ENCODE measurements at places on chromosomes 4 and X.

DNA sequence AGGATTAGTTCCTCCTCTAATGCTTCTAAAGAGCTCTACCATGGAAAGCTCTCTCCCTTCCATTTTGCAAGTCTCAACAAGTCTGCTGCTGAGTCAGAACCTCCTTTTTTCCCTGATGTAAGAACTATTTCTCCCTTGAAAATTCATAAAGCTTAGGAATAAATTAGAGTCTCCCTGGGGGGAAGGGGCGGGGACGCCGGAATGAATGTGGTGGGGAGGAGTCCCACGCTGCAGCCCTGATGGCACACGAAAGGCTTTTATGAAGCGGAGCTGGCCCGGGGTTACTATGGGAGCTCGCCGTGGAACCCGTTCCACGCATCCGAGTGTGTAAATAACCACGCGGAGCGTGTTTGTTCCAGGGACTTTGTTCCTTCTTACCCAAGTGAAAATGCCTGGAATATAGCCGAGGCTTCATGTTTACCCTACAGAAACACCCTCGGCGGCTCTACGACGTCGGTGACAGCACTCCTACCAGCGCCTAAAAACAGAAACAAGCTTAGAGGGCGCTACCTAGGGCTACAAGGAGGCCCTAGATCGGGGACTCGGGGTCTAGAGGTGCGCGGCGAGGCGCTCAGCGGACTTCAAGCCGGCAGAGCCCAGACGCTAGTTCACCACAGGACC lies 923 bp upstream of the CPEB2 start:
- DNase-seq: peak; percentile 40

DNA sequence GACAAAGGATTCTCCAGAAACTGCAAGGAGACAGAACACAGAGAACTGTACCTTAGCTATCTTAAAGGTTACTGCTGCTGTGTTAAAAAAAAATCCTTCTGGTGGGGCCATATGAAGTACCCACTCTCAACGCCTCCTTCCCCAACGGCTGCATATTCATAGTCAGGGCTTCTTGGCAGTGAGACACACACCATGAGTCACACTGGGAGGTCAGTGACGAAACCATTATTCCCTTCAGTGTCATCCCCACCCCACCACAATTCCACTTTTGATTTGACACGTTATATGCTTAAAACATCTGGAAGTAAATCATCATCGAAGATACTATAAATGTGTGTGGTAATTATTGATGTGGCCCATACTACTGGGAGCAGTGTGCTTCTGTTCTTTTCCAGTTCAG lies 271.5 kb downstream of the LDB2 start:
- no peak for DNase-seq

GRCh38 chr4:115851918-115852766 lies 738.7 kb upstream of the NDST4 start:
- no peak for DNase-seq

- DNase-seq: no peak
Observed at GRCh38 chr4:16416601-16417000, 190.3 kb upstream of the TAPT1 start.

DNA sequence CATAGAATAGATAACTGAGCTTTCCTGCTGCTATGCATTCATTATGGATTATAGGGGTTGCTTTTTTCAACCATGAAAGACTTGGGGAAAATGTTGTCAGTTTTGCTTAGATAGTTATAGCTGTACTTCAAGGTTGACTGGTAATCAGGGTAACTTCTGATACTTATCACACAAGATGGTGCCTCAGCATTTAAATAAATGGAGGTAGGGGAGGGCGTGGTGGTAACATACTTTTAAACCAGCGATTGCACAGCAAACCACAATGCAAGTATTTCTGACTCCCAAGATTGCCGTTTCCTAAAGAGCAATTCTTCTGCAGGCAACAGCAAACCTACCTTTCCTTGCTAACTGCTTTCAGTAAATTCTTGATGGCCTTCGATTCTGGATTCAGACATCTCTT lies 1.3 kb downstream of the CXCL10 start:
- DNase-seq: no peak

All from immature natural killer cell (primary cell).